ENCODE measurements at places on chromosomes 2 and 18. TPM values are rescaled to one million over a fixed set of nuclear protein-coding genes. Genes with fewer than 3 reads are reported as not detected.

DNA sequence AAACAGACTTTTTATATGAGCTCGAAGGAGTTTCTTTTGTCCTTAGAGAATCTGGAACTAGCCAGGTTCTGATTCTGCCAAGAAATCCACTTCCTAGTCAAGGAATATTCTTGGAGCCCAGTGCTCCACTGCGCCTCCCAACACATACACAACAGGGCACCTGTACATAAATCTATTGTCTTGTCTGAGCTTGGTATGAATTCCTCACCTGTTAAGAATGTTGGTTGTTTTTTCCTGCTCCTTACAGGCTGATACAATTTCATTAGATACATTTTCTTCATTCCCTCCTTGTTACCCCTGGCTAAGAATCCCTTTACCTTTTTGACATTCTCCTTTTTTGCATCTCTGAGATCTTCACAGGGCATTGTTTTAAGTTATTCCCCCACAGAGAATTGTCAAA lies 56.0 kb upstream of the FZD7 start:
- no peak for DNase-seq

DNA sequence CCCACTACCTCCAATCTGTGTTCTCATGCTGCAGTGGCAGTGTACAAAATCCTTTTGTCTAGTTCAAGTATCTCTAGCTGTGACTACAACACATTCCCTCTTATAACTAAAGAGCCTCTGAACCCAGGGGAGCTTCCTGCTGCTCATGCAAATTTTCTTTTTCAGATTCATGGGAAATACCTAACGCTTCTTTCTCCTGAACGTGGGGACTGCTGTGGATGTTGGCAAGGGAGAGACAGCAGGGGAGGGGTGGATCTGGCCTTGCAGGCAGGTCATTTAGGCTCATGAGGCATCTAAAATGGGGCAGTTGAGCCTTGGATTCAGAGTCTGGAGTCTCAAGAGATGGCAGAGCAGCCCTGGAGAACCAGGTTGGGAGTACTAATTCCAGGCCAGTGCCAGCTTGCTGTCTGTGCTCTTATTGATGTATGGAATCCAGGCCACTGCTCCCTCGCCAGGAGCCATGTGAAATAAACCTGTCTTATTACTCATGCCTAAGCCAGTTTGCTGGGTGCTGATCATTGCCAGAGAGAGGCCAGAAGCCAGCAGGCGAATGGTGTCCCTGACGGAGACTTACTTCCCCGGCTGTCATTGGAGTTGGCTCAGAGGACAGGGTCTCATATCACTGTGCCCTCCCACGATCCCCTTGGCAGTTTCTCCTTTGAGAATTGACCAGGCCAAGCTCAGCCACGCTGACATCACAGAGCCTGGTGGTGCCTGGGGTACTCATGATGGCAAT lies 29.2 kb upstream of the TNP1 start:
- DNase-seq: peak; percentile 50

- DNase-seq: peak; percentile 66
These were observed 112.5 kb upstream of the SLC38A11 start for GRCh38 chr2:165067643-165068486.

- DNase-seq: no peak
These were observed 65.7 kb upstream of the PARD3B start for GRCh38 chr2:204479557-204479956.

DNA sequence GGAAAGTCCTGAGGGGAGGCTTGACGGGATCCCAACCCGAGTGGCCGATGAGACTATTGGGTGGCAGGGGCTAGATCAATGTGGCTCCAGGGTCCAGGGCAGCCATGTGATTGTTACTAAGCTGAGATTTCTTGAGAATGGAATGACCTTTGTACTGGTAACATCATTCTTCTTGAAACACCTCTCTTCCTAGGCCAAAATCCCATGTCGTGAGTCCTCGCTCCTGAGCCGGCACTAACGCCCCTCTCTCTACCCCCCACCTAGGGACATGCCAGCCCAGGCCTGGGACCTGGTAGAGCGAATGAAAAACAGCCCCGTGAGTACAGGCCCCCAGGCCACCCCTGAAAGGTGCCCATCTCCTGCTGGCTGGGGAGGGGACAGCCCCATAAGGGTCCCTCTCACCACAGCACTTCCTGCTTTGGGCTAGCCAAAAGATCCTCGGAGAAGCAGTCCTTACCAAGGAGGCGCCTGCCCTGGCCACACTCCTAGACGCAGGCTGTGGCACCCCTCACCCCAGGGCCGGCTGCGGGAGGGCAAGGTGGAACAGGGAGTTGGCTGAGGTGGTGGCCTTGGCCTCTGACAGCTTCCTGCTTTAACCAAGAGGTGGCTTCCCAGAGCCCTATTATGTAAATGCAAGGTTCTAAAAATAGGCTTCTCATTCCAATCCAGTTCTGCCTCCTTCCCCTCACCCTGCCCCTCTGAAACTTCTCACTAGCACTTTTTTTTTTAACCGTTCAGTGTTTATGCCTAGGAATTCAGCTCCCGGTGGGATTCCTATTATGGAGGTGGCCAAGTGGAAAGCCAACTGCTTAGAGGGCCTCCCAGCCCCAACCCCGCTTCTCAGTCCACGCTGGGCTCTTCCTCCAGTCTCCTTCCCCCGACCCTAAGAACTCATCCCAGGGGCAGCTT lies 126.6 kb upstream of the PPP1CB start:
- DNase-seq: peak; percentile 60

DNA sequence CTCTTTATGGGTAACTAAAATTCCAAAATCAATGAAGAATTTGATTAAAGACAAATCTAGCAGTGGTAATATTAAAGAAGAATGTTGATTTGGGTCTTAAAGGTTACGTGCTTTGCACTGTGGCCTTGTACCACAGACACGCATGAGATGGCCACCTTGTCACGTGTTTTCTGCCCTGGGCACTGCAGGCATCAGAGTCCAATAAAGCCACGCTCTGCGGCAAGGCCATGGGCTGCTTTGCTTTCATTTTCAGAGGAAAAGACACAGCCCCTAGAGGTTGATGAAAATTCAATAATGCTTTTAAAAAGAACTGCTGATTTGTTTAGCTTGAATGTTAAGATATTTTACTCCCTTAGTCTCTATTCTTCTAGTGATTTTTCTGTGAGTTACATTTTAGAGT lies 30.4 kb downstream of the AOX1 start:
- no peak for DNase-seq

GRCh38 chr2:237471438-237472186 lies 15.4 kb upstream of the MLPH start:
- peak; percentile 92 for DNase-seq

- DNase-seq: no peak
These were observed 44.5 kb downstream of the MYL12B start for GRCh38 chr18:3306391-3306790.

GRCh38 chr2:168694173-168694572 lies 108.3 kb upstream of the NOSTRIN start:
- DNase-seq: no peak

DNA sequence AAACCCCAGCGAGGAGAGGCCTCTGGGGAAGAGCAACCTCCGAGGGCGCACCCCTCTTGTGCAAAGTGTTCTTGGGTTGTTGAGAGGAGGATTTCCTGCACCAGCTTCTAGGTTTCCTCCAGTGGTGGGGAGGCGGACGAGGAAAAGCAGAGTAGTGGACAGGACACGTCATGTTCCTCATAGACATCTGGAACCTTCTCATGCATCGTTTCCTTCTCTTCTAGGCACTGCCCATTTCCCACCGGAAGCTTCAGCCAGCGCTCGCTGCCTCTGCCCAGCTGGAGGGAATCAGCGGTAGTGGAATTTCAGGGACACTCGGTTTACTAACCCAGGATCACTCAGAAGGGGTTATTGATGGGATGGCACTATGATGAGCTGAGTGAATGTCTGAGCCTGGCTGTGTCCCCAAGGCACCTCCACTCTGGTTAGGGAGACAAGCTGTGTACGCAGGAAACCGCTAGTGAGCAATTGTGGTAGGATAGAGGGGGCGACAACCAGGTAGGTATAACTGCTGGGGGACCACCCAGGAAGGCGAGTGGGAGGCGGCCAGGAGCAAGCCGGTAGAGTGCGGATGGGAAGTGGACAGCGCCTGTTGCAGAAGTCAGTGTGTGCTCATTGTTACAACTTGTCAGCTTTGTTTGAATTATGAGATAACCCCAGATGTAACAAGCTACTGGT lies 960 bp upstream of the APOB start:
- DNase-seq: no peak

GRCh38 chr18:24785019-24785418 lies 324.6 kb downstream of the HRH4 start:
- no peak for DNase-seq

- peak; percentile 39 for DNase-seq
These were observed 15.8 kb downstream of the CROCC2 start for GRCh38 chr2:240921995-240922244.

- DNase-seq: peak; percentile 85
These were observed 74.0 kb downstream of the SLC66A2 start for GRCh38 chr18:79877163-79878091.

GRCh38 chr2:242088471-242089212 lies 219.1 kb downstream of the RTP5 start:
- DNase-seq: peak; percentile 89

DNA sequence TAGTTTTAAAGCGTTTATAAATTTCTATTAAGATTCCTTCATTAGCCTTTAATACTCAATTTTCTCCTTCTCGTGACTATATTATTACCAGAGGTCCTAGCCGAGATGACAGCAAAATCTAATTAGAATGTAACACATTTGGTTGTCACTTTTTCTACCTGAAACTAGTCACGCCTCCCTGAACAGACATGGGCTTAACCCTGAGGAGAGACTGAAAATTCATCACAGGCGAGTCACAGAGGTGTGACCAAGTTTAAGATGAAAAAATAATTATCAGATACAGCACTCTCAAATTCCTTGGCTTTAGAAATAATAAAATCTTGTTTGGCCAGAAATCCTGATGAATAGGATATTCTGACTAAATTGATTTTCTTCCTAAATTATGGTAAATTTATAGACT lies 834.4 kb upstream of the SLC39A10 start:
- no peak for DNase-seq

DNA sequence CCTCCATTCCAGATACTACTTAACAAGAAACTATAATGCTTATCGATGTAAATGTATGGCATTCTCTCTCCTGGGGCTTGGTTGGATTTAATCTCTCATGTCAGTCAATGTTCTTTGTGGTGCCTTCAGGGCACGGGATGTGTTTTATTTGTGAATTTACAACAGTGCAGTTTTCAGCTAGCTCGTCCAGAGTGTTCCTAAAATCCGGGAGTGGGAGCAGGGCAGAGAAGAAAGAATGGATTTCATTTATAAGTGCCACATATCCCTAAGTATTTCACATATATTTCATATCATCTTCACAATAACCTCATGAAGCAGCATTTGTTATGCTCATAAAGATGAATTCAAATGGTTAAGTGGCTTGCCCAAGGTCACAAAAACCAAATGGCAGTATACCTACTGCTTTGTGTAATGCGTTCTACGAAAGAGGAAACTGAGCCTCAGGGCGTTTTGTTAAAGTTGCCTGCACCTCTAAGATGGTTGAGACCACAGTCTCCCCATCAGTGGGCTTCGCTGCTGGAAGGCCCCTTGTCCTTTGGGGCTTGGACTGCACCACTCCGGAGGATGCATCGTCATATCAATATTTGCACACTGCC lies 134.7 kb upstream of the MGAT5 start:
- DNase-seq: no peak

- no peak for DNase-seq
These were observed 168.5 kb upstream of the SLC39A10 start for GRCh38 chr2:195488567-195488966.

DNA sequence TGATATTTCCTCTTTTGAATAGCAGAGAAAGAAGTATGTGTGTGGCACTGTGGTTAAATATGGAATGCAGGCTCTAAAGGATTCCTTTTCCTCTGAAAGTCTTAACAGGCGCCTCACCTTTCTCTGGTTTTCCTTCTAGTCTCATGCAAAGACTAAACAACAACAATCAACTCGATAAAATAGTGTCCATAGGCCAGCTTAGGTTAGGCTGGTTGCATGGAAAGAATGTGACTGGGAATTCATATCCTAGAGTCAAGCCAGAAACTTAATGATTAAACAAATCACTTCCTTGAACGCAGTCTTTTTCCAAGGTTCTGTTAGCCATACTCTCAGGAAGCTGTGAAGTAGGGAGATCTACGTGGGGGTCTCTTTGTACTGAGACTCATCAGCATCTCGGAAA lies 800.8 kb upstream of the ID2 start:
- no peak for DNase-seq

DNA sequence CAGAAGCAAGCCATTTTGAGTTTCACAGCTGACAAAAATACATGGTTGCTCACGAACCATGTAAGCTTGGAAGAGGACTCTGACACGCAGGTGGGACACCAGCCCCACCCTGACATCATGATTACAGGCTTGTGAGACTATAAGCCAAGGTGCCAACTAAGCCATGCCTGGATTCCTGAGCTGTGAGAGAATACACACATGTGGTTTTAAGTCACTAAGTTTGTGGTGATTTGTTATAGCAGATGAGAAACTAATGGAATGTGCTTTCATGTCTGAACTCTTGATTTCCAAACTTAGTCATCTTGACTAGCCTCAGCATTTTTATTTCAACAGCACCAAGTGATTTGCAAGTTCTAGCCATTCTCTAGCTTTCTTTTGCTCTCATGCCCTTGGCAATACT lies 676.1 kb upstream of the CELF4 start:
- DNase-seq: no peak

DNA sequence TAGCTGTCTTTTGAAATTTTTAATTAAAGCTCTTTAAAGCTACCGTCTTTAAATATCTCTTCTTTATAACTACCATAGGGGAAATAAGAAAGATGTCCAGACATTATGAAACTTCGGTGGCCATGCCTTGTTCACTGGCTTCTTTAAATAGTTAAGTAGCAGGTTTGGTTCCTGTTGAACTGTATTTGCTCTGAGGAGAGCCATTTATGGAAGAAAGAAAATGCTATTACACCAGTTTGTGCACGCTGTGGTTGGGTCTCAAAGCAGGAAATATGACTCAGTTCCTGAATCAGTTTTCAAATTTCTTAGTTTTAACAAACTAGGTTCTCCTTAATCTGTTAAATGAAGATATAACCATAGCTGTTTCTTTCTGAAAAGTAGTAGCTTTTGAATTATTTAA lies 12.2 kb downstream of the ARPC2 start:
- DNase-seq: no peak

- DNase-seq: no peak
These were observed 27.6 kb upstream of the ZEB2 start for GRCh38 chr2:144547494-144547893.

- DNase-seq: no peak
These were observed 69.1 kb downstream of the PIK3C3 start for GRCh38 chr18:42024131-42024530.

DNA sequence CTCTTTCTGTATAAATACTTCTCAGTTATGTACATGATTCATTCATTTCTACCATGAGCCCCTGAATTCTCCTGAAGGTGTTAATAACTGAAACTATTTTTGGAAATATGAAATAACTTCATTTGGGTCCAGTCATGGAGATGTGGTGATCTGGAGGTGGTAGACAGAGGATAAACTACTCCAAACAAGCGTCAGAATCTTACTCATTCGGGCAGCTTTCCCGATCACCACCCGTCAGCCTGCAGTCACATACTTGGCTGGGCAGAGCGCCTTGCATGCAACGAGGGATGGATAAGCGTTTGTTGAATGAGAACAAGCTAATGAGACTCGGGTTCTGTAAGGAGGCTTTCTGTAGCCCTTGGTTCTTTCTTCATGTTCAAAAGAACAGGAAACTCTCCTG lies 222.7 kb downstream of the CD226 start:
- DNase-seq: no peak

The AMER3 gene
- total RNA-seq: 0.14 TPM

The DSG4 gene
- total RNA-seq: not detected

The AGAP1 gene
- 17.1 TPM for total RNA-seq

The GPR75 gene
- 0.81 TPM for total RNA-seq

The TMEM237 gene
- 29.0 TPM for total RNA-seq

The HAT1 gene
- total RNA-seq: 65.9 TPM

The GATA6 gene
- 37.7 TPM for total RNA-seq

The ALPG gene
- 0.89 TPM for total RNA-seq

The SLC5A7 gene
- total RNA-seq: not detected

The GKN2 gene
- not detected for total RNA-seq

Data from H7 (cell line).